Kasumi-1 (cell line): ENCODE measurements at places on chromosomes 7 and 10.
A peak's percentile ranks its signal among the peaks of the same experiment; 100 is the strongest.

DNA sequence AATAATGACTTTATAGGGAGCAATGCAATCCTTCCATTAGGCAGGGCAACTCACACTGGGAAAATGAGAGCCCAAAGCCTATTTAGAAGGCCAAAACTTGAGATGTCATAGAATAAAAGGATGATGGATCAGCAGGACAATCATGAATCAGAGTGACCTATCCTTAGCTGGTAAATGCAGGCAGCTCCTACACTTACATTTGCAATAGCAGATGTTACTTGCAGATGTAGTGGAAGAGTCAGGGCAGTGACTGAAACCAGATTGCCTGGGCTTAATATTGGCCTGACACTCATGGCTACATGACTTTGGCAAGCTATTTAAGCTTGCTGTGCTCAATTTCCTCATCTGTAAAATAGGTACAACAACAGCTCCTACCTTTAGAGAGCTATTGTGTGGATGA, 98.7 kb downstream of the PRTFDC1 start:
- no peak for DNase-seq

GRCh38 chr7:35728412-35729060, 33.6 kb upstream of the HERPUD2 start:
- no peak for DNase-seq

- DNase-seq = no peak
These were observed 93.8 kb upstream of the FAM13C start for GRCh38 chr10:59456199-59456598.

DNA sequence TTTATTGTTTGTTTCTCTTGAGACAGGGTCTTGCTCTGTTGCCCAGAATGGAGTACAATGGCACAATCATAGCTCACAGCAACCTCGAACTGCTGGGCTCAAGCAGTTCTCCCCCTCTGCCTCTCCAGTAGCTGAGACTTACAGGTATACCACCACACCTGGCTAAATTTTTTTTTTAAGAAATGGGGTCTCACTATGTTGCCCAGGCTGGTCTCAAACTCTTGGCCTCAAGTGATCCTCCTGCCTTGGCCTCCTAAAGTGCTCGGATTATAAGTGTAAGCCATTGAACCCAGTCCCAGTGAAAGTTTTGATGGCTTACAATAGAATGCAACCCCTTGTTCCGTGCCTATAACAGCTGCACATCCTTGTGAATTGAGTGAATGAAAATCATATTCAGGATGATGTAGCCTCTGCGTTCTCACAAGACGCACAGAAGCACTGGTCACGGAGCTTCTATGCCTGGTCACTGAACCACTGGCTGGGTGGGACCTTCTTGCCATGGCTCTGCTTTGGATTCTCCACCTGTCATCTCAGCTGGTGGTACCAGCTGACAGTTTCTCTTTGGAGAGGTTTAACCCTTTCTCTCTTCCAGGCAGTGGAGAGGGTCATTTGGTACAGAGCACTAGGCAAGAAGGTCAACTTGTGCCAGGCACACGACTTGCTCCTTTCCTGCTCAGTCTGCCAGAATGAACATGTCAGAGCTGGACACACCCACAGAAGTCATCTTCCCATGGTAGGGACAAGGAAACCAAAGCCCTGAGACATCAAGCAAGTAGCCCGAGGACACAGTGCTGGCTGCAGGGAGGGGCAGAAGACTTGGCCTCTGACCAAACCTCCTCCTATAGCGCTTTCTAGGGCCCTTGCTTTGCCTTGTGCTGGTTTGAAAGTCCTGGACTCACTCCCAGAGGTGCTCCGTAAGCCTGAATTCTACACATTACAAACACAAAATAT, 89.6 kb downstream of the ATXN7L1 start:
- no peak for DNase-seq

DNA sequence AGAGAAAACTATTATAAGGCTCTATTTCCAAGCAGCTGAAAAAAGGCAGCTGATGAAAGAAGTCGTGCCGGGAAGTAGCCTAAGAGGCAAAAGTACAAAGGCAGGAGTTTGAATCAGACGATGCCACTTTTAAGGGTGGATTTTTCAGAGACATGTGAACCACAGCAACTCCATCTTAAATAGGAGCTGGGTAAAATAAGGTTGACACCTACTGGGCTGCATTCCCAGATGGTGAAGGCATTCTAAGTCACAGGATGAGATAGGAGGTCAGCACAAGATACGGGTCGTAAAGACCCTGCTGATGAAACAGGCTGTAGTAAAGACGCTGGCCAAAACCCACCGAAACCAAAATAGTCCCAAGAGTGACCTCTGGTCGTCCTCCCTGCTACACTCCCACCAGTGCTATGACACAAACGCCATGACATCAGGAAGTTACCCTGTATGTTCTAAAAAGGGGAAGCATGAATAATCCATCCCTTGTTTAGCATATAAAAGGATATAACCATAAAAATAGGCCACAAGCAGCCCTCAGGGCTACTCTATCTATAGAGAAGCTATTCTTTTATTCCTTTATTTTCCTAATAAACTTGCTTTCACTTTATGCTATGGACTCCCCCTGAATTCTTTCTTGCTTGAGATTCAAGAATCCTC, 45.5 kb upstream of the PRSS1 start:
- DNase-seq = peak; percentile 56

DNA sequence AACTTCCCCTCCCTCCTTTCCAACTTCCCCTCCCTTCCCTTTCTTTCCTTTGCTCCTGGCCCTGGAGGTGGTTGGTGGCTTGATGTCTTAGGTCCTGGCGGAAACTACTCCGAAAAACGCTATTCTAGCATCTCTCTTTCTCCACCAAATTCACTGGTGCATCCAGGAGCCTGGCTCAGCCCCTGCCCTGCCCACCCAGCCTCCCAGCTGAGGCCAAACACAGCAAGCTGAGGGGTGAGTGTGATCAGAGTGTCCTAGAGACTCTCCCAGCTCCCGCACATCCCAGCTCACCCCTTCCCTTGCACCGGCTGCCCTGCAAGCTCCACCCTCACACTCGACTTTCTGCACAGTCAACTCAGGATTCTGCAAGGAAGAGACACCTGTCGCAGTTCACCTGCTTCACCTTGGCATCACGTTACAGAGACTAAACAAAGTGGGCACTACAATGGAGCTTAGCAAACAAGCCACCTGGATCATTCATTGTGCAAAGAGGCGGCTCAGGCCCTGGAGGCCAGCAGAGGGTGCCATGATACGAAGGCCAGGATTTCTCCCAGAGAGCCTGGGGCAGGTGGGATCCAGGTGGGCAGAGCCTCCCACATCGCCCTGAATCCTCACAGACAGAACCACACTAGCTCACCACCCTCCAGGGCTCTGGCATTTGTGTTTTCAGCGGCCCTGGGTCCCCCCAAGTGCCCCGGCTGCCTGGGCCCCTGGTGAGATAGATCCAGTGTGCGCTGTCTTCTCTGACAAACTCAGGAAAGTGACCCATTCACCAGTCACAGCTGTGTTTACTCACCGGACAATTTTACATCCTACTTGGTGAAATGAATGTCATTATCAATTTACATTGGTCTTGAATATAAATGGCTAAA, 169.6 kb downstream of the TCERG1L start:
- no peak for DNase-seq

DNA sequence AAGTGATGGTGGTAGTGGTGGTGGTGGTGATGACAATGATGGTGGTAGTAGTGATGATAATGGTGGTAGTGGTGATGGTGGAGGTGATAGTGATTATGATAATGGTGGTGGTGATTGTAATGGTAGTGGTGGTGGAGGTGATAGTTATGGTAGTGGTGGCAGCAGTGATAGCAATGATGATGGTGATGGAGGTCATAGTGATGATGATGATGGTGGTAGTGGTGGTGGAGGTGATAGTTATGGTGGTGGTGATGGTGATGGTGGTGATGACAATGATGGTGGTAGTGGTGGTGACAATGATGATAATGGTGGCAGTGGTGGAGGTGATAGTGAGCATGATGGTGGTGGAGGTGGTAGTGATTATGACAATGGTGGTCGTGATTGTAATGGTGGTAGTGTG, 191.7 kb upstream of the RNF32 start:
- no peak for DNase-seq

DNA sequence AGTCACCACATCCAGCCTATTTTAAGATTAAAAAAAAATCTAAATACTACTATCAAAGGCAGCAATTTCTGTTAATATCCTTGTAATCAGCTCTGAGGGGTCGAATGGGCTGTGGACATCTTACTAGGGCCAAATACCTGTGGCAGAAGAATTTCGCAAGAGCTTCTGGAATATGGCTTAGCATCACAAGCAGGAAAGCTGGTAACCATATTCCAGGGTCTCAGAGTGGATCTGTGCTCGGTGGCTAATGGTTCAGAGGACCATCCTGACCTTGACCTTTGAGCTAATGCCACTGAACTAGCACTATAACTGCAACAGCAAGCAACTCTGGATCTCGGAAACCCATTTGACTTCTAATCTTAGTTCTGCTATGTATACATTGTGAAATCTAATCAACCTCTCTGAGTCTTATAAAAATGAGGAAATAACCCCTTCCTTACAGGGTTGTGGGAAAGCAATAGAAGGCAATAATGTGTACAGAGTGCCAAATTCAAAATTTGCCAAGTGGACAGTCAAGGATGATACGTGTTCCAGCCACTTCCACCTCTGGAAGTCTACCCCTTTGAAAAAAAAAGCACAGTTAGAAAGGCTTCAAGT, 65.5 kb downstream of the CYP26A1 start:
- DNase-seq = no peak

DNA sequence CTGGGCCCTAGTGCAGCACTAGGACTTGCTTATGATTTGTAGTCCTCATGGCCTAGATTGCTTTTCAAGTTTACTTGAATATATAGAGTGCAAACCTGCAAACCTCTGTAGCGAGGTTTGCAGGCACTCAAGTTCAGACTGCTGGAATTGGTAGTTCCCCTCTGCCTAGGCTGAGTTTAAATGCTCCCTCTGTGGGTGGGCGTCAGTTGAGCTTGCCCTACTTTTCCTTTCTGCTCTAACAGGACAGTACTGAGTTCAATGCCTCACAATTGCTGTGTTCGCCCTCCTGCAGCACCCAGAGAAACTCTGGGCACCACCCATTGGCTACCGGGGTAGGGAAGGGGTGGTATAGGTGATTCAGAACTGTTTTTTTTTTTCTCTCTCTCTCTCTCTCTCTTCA, 31.6 kb downstream of the MYO3A start:
- DNase-seq = no peak

DNA sequence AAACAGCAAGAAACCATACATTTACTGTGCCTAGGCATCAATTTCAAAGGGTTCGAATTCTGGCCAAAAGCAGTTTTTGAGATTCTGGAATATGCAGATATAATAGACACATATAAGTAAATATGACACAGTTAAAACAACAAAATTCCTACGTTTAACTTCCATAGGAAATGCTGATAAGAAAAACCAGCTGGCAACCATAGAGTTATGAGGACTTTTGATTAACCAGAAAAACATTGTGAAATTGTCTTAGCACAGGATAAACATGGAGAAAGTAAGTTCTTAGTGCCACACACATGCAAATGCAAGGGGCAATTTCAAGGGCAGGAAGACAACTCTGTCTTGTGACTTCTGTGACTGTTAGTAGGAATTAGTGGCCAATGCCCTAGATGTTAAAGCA, 702.1 kb downstream of the TNS3 start:
- DNase-seq = no peak

DNA sequence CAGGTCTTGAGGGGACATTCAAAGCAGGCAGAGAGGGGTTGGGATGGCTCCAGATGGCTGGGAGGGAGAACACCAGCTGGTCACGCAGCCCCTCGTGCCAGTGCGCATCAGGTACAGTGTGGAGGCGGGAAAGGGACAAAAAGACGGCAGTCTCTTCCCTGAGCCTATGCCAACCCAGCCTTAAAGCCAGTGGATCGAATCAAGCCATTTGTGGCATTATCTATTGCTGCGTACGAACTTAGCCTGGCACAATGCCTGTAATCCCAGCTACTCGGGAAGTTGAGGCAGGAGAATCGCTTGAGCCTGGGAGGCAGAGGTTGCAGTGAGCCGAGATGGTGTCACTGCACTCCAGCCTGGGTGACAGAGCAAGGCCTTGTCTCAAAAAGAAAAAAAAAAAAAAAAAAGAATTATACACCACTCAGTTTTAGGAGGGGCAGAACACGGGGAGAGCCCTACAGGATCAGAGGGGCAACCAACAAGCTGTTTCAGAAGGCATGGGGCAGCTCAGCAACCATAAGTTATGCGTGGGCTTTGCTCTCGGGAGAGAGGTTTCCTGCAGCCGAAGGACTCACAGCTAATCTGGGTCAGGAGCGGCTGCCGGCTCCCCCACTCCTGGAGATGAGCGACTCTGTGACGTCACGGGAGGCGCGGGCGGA, 356 bp upstream of the NDUFB2 start:
- DNase-seq = no peak

DNA sequence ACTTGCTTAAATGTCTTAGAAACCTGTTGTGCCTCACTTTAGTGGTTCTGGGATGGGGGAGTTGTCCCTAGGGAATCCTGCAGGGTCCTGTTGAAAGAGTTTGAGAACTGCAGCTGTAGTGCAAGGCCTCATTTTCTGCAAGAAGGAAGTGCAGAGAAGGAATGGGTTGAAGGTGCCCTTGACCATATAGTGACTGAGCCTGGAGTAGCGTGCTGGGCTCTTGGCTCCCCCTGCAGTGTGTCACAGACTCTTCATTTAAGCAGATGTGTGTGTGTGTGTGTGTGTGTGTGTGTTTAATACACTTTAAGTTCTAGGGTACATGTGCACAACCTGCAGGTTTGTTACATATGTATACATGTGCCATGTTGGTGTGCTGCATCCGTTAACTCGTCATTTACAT, 92.2 kb downstream of the GRK5 start:
- peak; percentile 22 for DNase-seq

DNA sequence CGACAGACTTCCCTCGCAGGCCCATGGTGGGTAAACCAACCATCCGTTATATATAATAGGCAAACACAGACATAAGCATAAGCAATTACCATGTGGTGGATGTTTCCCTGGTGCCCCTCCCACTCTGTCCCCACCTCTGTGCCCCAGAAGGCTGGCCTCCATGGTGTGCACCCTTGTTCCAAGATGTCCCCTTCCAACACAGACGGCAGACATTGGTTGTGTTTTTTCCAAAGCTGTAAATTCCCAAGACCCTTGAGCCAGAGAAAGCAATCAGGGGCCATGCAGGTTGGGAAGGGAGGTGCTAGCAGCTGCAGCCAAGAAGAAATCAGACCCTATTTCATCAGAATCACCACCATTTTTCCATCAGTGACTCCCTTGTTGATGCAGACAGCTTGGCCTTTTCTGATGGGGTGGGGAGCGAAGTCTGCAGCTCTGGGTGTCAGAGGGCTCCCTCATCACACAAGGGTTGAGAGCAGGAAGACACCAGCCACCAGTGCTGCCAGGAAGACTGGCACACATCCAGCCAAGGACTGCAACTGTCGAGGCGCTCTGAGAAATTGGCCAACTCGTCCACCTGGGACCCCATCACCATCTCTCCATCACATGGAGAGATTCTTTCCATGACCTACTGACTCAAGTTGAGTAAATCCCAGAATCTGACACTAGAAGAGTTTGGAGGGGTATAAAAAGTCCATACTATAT, 86.8 kb upstream of the CHST15 start:
- DNase-seq = no peak

DNA sequence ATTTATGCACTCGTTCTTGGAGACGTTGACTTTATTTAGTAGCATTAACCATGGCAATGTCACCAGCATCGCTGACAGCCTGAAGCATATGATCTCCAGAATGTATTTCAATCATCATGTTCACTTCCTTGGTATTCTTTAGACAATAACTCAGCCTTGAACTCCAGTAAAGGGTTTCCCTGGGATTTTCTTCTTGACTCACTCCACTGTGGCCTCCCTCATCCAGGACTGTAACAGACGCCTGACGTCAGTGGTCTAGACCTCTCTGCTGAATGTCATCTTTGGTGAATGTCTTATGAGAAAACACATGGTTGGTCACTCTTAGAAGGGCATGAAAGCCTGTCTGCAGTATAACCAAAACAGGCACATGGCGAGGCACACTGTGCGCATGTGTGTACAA, 64.4 kb downstream of the EGFR start:
- no peak for DNase-seq

- DNase-seq = no peak
These were observed 69.3 kb downstream of the ETV1 start for GRCh38 chr7:13920053-13920697.
